ENCODE measurements at places on chromosomes 6 and 20.

DNA sequence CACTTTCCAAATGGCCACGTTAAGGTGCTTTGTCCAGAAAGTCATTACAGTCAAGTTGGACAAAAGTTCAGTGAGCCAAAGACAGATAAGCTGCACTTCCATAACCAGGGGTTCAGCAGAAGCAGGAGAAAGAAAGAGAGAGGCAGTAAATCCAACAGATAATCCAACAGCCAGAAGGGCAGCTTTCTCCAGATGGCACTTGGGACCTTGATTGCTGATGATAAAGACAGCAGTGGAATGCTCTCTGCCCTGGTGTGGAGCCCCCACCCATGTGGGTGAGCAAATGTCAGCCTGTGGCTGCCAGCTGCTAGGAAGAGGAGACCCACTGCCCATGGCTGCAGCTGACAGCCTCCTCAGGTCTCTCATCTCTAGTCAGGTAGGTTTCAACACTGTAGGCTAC, 18.7 kb upstream of the NRSN1 start:
- no peak for DNase-seq

DNA sequence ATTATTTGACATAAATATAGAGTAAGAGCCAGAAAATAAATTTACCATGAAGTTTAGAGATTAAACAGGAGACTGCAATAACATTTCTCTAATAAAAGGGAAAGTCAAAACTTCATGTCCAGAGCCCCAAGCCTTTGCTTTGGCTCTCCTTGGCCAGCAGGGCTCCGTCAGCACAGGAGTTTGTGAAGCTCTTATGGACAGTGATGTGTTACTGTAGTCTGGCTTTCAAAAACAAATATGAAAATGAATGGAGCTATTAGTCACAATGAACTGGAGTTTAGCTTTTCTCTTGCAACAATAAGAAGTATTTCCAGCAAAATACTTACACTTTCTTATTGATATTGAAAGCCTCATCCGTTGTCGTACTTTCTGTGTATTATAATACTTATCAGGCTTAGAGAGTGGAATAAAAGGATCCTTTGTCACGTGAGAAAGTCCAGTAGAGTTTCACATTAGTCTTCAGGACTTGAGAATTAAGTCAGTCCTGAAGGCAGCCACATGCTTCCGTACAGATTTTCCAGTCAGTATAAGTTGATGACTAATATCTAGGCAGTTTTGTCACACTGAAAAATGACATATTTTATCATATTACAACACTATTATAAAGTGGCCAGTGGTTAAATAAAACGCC, 117.0 kb upstream of the PRL start:
- DNase-seq = no peak

DNA sequence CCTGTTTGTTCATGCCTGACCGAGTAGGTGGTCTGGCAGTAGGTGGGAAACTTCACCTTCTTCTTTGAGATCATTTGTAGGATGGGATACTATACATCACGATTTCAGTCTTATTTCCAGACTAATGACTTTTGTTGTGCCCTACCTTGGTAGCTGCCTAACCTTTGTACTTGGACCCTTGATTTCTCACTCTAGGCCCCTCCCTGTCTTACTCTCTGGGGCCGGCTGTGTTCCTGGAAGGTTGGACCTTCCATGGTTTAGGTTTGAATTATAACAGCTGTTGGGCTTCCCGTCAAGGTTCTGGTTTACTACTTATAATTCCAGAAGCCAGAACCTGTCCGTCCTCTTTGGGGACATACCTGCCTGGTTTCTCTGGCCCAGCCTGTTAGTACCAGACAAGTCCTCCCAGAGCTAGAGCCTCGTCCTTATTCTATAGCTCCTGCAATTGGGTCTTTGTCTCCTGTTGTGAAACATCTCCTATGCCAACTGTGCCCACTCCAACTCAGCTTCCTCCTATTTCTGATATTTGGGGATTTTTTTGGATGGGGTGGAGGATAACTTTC, 14.9 kb upstream of the ADIG start:
- no peak for DNase-seq

- DNase-seq = no peak
These were observed 5.3 kb upstream of the SERPINB6 start for GRCh38 chr6:2976571-2977085.

DNA sequence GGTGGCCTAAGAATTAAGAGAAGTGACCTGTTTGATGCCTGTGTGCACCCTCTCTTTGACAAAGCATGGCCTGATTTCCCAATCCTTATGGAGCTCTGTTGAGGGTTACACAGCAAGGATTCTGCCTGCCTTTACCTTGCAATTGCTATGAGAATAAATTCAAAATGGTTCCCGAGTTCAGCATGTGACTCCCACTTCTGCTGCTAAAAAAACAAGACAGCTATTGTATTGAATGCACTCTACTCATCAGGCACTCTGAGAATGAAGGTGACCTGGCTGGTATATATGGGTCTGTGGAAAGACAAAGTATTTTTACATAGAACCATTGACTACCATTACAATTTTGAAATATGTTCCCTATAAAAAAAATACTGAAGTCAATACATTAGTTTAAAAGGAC, 190.3 kb downstream of the ATXN1 start:
- DNase-seq = no peak

Measured in NCI-H526 (cell line).